Gastrocnemius medialis (tissue), 4 donors: ENCODE measurements at places on chromosomes 11 and 22.
A peak's percentile ranks its signal among the peaks of the same experiment; 100 is the strongest.

DNA sequence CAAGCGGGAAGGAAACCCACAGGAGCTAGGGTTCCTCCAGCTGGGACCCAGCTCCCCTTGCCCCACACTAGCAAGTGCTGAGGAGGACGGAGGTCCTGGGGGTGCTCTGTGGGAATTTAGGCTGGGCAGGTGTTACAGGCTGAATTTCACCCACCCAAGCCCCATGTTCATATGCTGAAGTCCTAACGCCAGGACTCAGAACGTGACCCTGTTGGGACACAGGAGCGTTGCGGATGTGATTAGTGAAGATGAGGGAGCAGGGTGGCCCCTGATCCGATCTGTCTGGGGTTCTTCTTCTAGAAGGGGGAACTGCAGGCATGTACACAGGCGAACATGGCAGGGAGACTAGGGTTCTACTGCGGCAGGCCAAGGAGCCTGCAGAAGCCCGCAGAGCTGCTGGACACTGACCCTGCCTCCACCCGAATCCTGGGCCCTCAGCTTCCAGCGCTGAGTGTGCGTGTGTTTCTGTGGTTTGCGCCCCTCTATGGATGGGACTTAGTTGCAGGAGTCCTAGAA is 103.4 kb upstream of the FGF3 start:
- H3K27ac ChIP-seq, result no peak overlapping the region
- no peaks in the 10 kb centered on the region for H3K36me3 ChIP-seq
- DNase-seq, result peak; percentile 6
- H3K4me1 ChIP-seq, result peaks cover 5% of the 10 kb centered on the region

- H3K27ac ChIP-seq, result no peak overlapping the region
- no peak for DNase-seq
- no peak overlapping the region for H3K4me3 ChIP-seq
- H3K27me3 ChIP-seq, result no peaks in the 10 kb centered on the region
Observed at GRCh38 chr22:38135133-38135706, 24.7 kb upstream of the BAIAP2L2 start.

- H3K4me3 ChIP-seq, result no peak overlapping the region
- no peak overlapping the region for H3K27ac ChIP-seq
- no peaks in the 10 kb centered on the region for H3K36me3 ChIP-seq
- H3K27me3 ChIP-seq, result no peaks in the 10 kb centered on the region
Observed at GRCh38 chr11:120130176-120130980, 7.5 kb downstream of the TRIM29 start.

GRCh38 chr11:134413826-134414731 is 2.0 kb upstream of the B3GAT1 start:
- DNase-seq, result no peak
- H3K4me3 ChIP-seq, result no peak overlapping the region
- no peaks in the 10 kb centered on the region for H3K36me3 ChIP-seq

DNA sequence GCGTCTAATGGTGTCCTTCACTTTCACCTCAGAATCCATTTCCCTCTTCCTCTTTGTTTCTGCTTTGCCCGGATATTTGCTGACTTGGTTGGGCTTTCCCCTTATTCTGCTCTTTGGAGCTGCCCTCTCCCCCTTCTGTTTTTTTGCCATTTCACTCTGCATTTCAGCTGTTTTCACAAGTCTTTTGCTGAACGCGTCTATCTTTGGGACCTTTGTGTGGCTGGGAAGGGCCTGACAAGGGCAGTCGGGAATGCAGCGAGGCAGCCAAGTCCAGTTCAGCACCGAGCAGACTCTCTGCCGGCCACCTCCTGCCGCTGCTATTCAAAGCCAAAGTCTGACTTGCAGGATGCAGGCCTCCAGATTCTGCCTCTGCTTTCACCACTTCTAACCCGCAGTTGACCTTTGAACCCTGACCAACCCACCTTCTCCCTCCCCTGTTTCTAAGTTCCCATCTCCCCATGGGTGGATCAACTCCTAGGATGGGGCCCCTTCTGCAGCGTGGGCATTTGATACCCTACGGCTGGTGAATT is 38.2 kb downstream of the FEZ1 start:
- DNase-seq, result peak; percentile 21
- H3K36me3 ChIP-seq, result no peaks in the 10 kb centered on the region
- H3K27ac ChIP-seq, result no peak overlapping the region
- peaks cover 6% of the 10 kb centered on the region for H3K4me1 ChIP-seq

GRCh38 chr11:40240284-40240683 is 1219.2 kb downstream of the LRRC4C start:
- H3K4me1 ChIP-seq, result no peaks in the 10 kb centered on the region
- no peak overlapping the region for H3K4me3 ChIP-seq
- no peaks in the 10 kb centered on the region for H3K36me3 ChIP-seq
- no peak for DNase-seq
- H3K27me3 ChIP-seq, result no peaks in the 10 kb centered on the region

GRCh38 chr11:24321229-24321628 is 175.6 kb upstream of the LUZP2 start:
- H3K36me3 ChIP-seq, result no peaks in the 10 kb centered on the region
- no peaks in the 10 kb centered on the region for H3K27me3 ChIP-seq
- H3K4me3 ChIP-seq, result no peak overlapping the region
- H3K4me1 ChIP-seq, result no peaks in the 10 kb centered on the region

DNA sequence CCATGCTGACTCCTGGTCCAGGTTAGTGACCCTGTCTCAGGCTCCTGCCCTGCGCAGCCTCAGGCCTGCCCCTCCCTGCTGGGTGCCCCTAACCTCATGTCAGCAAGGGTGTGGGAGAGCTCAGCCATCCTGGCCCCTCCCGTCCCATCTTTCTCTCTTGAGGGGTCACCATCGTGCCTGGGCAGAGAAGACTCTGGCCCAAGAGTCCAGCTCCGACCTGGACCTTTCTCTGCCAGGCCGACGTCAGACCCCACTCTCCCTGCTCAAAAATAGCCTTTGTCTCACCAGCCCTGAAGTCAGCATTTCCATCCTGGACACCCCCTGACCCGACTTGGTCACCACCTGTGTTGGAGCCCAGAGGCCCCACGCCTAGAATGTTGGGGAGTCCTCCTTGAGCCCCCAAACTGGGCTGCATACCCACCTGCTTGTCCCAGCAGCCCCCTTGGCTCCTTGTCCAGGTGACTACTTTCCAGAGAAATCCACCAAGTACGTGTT is 4.9 kb downstream of the SCGB1C1 start:
- no peaks in the 10 kb centered on the region for H3K27me3 ChIP-seq
- H3K36me3 ChIP-seq, result no peaks in the 10 kb centered on the region
- DNase-seq, result no peak
- H3K4me1 ChIP-seq, result no peaks in the 10 kb centered on the region
- H3K4me3 ChIP-seq, result no peak overlapping the region

DNA sequence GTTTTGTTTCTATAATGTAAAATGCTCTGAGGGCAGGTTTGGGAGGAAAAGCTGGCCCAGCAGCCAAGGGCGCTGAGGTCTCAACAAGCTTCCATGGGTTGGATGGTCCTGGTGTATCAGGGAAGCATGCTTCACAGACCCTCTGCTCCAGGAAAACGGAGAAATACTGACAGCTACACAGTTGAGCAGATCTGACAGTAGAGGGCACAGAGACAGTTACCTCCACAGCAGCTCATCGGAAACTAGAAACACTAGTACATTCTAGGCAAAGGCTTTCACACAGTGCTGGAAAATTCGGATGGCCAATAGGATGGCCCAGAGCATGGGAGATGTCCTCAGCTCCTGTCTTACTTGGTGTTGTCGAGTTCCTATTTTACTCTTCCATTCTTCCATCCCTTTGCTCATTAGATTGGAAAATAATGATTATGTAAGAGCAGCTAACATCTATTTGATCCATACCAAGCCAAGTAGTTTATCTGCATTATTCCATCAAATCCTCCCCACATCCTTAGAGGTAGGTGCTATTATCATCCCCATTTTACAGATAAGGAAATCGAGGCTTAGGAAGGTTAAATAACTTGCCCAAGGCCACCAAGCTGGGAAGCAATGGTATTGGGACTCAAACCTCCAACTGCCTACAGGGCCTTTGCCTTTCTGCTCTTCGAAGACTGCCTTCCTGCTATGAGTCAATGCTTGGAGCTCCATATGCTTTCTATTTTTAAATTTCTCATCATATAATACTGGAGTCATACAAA is 28.3 kb downstream of the LMO2 start:
- no peak overlapping the region for H3K27ac ChIP-seq
- H3K36me3 ChIP-seq, result no peaks in the 10 kb centered on the region
- no peaks in the 10 kb centered on the region for H3K27me3 ChIP-seq
- no peak for DNase-seq
- H3K4me1 ChIP-seq, result peaks cover 2% of the 10 kb centered on the region
- no peak overlapping the region for H3K4me3 ChIP-seq

GRCh38 chr11:535210-535518 is 212 bp downstream of the HRAS start:
- no peak for DNase-seq
- peaks cover 25% of the 10 kb centered on the region for H3K27me3 ChIP-seq
- peak overlapping the region; percentile 89 for H3K27ac ChIP-seq
- peaks cover 18% of the 10 kb centered on the region for H3K4me1 ChIP-seq

DNA sequence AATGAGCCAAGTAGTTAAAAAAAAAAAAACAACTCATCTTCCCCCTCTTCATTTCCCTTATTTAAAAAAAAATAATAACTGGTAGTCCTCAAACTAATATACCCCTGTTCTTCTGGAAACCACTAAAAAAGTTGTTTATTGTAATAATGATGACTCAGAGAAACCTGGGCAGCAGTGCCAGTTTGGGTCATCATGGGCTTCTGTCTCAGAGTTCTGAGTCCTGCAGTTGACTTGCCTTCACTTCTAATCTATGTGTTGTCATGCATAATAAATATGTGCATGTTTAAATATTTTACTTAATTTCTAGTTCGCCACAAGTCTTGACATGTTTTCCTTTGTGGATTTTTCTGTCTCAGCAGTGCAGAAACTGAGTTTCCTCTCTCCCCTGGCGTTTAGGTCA is 46.8 kb downstream of the PPP2R1B start:
- no peak for DNase-seq
- H3K27ac ChIP-seq, result peak overlapping the region; percentile 85
- H3K27me3 ChIP-seq, result no peaks in the 10 kb centered on the region
- H3K4me3 ChIP-seq, result no peak overlapping the region

- no peaks in the 10 kb centered on the region for H3K36me3 ChIP-seq
- H3K4me1 ChIP-seq, result peaks cover 12% of the 10 kb centered on the region
- peak overlapping the region; percentile 90 for H3K27ac ChIP-seq
Observed at GRCh38 chr11:61731952-61732675, 20.3 kb upstream of the MYRF start.

DNA sequence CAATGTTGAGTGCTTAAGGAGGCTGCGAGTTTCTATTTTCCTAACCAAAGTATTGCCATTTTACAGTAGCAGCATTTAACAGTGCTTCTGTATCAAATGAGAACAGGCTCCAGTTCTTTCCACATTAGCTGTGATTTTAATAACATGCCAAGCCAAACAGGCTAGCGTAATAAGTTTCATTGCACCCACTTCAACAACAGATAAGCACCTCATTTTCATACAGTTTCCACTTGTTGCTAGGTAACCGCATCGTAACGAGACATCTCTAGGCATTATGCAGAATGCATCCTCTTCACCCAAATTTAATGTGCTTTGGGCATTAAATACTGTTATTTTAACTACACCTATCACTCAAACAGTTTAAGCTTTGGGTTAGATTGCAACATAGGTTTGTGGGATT is 79.0 kb downstream of the CADM1 start:
- H3K27me3 ChIP-seq, result no peaks in the 10 kb centered on the region
- no peak overlapping the region for H3K4me3 ChIP-seq
- no peak for DNase-seq

DNA sequence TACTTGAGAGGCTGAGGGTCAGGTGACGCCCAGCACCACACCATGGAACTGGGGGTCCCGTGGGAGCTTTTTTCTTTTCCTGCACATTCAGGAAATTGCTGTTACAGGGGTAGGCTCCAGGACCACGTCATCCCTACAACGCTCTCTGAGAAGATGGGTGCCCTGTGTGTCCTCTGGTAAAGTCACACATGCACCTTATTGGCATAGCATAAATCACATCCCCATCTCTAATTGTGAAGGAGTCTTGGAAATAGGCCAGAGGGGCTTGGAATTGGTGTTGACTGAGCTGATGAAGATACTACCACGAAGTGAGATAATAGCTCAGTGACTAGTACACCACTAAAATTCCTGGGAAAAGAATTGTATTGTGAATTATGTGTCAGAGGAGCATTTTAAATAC is 57.6 kb downstream of the TNRC6B start:
- DNase-seq, result no peak
- H3K4me3 ChIP-seq, result no peak overlapping the region
- peaks cover 69% of the 10 kb centered on the region for H3K4me1 ChIP-seq

- DNase-seq, result no peak
- H3K4me3 ChIP-seq, result no peak overlapping the region
Observed at GRCh38 chr11:20623252-20623651, 23.8 kb downstream of the SLC6A5 start.

- H3K27me3 ChIP-seq, result peaks cover 5% of the 10 kb centered on the region
- H3K27ac ChIP-seq, result no peak overlapping the region
Observed at GRCh38 chr11:68655806-68656205, 28.5 kb upstream of the GAL start.

DNA sequence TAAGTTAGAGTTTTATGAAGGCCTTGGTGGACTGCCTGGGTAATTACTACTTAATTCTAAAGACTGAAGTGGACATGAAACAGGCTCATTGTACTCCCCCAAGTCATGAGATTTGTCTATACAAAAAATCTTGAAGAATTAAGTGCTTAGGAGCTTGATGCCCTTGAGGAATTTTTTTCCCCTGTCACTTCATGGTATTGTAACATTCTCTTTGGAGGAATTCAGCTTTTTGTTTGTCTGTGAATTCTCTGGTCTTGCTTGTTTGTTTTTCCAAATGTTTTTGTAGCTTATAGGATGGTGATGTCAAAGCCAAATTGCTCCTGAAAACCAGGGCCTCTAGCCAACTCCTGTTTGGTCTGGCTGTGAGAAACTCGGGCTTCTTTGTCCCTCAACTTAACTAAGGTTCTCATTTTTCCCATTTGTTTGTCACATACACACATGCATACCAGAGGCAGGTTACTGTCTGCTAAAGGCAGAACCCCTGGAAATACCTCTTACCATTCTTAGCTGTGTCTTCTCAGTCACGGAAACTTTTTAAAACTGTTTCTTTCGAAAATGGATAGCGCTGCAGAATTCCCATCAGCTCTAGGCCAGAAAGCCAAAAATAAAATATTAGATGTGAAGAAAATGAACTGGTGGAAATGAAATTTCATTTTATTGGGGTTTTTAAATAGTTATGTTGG is 66.9 kb downstream of the AMOTL1 start:
- no peaks in the 10 kb centered on the region for H3K27me3 ChIP-seq
- H3K4me1 ChIP-seq, result peaks cover 36% of the 10 kb centered on the region
- DNase-seq, result no peak
- H3K4me3 ChIP-seq, result no peak overlapping the region

DNA sequence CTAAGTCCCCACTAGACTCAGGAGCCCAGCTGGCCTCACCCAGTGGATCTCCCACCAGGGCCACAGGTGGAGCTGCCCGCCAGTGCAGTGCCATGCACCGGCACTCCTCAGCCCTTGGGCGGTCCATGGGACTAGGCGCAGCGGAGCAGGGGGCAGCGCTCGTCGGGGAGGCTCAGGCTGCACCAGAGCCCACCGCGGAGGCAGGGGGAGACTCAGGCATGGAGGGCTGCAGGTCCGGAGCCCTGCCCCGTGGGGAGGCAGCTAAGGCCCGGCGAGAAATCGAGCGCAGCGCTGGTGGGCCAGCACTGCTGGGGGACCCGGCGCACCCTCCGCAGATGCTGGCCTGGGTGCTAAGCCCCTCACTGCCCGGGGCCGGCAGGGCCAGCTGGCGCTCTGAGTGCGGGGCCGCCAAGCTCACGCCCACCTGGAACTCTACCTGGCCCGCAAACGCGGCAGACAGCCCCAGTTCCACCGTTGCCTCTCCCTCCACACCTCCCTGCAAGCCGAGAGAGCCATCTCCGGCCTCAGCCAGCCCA is 1275.2 kb upstream of the CNTN5 start:
- H3K27ac ChIP-seq, result no peak overlapping the region
- no peaks in the 10 kb centered on the region for H3K27me3 ChIP-seq
- DNase-seq, result no peak
- no peak overlapping the region for H3K4me3 ChIP-seq
